NK-92 treated with Interleukin-12 subunit alpha and Interleukin-12 subunit beta, amount 100 ng/mL, for 24 hours (cell line): ENCODE measurements at places on chromosomes 11 and 22.

- peak; percentile 59 for DNase-seq
Measured at GRCh38 chr11:57792060-57792541, 30.5 kb downstream of the CTNND1 start.

DNA sequence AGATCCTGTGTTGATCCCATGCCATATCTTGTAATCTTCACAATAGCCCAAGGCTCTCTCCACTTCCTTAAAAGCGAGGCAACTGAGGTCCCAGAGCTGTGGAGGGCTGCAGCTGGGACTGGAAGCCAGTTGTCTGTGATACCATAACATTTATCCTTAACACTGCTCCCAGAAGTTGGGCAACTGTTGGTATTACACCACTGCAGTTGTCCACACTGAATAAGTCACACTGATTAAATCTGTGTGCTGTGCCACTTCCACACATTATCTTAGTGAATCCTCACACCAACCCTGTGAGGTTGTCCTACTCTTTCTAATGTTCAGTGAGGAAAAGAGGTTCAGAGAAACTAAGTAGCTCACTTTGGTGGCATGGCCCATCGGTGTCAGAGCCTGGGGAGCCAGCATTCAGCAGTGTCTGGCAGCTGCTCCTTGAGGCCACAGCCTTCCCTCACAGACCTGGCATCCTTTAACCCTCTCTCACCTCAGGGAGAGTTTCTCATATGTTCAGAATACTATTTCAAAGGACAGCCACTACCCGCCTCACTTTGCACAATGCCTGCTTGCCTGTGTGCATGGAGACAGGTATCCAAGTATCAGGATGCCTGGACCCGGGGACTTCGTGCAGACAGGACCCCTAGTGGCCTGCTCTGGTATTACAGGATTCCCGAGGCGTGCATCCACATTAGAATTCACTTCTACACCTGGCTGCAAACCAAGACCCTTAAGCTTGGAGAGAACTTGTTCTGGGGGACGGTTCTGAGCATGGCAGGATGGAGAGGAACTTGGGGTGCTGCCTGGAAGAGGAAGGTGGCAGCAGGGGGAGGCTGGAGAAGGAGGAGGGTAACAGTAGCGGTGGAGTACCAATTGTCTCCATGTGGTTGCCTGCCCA lies 221.9 kb upstream of the TBCEL start:
- peak; percentile 20 for DNase-seq

- DNase-seq: no peak
Measured at GRCh38 chr22:29310065-29310862, 3.8 kb downstream of the GAS2L1 start.

- DNase-seq: peak; percentile 26
Measured at GRCh38 chr22:36286096-36286957, 33.4 kb downstream of the APOL1 start.

GRCh38 chr11:111557425-111558111 lies 17.0 kb downstream of the LAYN start:
- DNase-seq: no peak

DNA sequence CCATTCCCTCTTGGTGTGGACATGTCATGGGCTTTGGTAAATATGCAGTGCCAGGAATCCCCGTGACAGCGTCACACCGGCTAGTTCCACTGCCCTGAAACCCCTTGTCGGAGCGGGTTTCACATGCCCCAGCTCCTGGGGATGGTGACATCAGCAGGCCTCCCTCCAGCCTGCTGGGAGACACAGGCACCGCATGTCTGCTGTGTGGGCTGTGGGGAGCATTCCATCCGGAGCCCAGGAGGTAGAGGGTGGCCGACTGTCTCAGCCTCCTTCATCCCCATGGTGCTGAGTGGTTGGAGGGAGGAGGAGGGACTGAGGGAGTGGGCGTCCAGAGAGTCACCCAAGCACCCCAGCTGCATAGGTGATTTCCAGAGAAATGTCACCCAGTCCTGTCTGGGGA lies 1161.1 kb downstream of the BRD1 start:
- no peak for DNase-seq

DNA sequence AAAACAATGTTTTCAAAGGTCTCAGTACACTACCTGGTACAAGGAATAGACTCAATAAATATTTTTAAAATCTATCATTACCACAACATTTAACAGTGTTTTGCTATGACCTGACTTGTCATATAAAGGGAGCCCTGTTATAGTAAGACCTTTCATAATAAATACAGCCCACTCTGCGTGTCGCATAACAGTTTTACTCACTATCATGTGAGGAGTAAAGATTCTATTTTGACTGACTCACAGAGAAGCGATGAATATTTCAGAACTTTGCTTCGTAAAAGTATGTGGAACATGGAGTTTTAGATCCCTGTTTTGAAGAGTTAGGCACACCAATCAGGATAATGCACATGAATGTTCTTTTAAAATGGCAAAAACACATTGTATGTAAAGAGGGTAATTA lies 531.2 kb downstream of the KCNA4 start:
- DNase-seq: no peak

- no peak for DNase-seq
Measured at GRCh38 chr11:9052316-9052715, 39.1 kb downstream of the SCUBE2 start.

DNA sequence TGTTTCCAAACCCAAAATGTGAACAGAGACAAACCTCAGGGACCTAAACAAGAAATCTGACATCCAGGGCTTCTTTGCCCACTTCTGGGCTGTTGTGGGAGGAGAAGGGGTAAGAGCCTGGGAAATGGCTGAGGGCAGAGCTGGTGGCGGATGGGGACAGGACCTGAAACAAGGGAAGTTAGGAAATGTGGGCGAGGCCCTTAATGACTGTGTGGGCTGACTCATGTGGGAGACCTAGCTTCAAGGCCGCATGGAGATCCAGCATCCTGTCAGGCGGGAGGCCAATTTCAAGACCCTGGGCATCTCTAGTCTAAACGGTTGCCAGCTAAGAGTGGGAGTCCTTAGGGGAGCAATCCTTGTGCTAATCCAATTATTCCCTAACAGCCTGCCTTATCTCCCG lies 2.1 kb upstream of the OAF start:
- DNase-seq: no peak

DNA sequence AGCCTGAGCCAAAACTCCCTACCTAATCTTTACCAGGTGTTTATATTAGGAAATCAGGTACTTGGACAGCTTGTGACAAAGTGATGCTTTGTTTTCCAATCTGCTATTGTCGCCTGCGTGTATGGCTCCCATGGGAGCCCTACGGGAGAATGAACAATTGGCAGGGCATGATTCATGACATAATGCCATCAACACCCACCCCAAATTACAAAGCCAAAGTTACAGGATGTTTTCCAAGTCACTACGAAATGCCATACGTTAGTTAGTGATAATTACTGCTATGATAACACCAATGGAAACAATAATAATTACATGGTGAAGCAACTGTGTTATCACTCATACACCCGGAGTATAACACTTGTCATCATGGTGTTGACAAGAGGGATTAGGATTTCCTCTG lies 226.4 kb downstream of the FAM181B start:
- DNase-seq: no peak

DNA sequence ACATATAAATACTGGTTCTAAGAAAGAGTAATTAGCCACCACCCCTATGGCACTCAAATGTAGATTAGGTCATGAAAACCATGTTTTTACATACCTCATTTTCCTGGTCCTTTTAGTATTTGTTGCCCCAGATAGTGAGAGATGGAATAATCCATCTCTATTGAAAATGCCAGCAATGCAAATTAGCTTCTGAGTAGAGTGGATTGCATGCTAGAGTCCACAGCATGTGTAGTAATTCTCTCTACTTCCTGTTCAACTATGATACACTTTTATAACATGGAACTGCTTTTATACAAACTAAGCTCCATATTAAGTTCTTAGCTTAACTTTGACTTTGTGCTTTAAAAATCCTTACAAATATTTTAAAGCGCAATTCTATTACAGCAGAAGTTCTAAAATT lies 73.2 kb downstream of the TRPC6 start:
- DNase-seq: no peak

DNA sequence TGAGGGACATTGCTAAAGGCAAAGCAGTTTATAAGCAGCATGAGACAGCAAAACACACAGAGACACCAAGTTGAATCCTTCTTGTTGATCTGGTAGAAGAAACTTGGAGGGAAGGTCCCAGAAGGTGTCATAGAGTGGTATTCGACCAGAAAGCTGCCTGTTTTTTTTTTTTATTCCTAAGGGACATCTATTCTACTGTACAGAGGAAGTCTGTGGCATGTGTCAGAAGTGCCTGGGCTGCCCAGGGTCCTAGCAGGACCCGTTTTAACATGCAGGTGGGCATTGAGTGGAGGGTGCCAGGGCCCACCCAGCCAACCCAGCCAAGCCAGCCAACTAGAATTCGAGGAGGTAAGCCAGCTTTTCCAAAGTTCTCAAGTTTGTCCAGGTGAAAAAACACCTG lies 68.0 kb upstream of the ATXN10 start:
- no peak for DNase-seq

DNA sequence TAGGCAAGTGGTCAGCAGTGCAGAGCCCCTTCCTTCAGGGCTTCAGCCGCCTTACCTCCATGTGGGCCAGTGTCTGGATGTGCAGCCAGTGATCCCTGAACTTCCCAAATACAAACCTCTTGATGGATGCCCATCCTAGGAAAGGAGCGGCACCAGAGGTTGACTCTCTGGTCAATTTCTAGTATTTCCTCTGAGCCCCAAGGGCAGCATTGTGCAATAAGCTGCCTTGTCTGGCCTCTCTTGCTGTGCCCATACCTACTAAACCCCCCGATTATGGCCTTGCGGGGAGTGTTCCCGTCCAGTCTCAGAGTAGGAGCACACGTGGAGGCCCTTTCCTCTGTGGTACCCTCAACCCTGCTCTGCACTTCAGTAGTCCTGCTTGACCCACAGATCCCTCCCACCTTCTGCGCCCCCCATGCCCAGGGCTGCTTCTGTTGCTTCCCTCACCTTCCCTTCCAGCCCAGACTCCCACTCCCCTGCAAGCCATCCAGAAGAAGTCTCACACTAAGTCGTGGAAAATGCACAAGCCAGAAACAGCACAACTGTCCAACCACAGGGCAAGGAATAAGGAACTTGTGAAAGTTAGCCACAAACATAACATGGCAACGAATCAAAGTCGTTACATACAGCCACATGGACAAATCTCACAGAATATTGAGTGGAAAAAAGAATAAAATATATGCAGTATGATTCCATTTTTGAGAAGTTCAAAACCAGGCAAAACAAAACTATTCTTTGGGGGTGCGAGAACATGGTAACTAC lies 39.6 kb upstream of the HORMAD2 start:
- no peak for DNase-seq

DNA sequence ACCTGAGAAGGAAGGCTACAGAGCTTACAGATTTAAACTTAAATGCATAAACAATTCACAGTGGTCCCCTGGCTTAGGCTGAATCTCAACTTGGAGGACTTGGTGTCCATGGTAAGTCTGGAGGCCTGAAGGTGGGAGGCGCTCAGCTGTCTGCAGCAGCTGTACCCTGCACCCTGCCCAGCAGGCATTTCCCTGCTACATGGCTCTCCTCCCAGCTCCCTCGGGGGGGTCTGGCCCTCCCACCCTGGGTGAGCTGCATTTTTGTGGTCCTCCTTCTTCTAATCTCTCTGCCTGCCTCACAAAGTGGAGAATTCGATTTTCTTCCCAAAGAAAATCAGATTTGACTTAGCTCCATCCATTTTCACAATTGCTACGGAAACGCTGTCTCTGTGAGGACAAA lies 273.2 kb downstream of the KIRREL3 start:
- no peak for DNase-seq

GRCh38 chr11:123211981-123212380 lies 16.9 kb upstream of the CLMP start:
- no peak for DNase-seq

- no peak for DNase-seq
Measured at GRCh38 chr11:63608353-63609345, 5.6 kb downstream of the PLAAT3 start.

DNA sequence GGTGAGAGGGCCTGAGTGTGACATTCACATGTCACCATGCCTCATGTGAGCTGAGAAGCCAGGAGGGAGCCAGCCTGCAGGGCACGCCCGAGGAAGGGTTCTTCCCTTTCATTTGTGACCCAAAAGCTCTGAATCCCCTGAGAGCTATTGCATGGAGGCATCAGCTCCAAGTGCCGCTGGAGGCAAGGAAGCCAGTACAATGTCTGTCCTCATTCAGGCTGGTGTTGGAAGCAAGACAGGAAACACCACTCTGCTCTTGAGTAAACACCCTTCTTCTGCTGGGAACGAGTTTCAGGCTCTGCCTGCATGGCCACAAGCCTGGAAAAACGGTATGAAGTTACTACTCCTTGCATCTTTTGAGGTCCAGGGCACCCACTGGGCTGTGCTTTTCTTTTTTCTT lies 83.8 kb upstream of the LARGE1 start:
- DNase-seq: no peak

DNA sequence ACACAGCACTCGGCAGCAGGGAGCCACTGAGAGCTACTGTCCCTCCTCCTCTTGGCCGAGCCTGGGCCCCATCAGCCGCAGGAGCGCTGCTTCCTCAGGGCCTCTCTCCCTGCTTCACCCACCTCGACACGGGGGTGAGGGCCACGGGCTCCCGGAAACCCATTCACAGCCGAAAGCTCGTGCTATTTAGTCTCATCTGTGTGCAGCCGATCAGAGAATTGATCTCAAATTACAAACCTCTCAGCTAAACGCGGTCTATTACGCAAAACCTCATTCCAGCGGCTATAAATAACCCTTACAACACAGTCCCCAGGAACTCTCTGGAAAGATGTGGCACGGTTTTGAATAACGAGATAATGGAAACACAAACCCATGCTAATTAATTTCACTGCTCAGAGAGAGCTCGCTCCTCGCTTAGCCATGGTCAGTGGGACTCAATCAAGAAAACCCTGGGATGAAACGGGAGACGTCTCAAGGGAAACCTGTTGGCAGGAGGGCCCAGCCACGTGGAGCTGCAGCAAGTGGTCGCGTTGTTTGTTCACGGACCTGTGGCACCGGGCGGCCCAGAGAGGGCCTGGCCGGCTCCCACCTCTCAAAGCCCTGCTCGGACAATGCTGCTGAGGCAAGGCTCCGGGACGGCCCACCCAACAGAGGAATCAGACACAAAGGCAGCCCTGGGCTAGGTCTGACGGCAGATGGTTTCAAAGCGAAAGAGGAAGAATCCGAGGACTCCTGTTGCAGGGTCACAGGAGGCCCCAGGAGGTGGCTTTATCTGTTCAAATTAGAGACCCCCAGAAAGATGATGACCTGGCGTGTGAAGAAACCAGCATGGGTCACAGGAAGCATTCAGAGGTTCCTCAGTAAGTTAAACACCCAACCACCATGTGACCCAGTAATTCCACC lies 210.5 kb downstream of the CTTN start:
- no peak for DNase-seq
